ENCODE measurements at places on chromosomes 3 and 15. TPM values are rescaled to one million over a fixed set of nuclear protein-coding genes. Genes with fewer than 3 reads are reported as not detected.
A peak's percentile ranks its signal among the peaks of the same experiment; 100 is the strongest.

Gene HPS3
- 33.4 TPM for total RNA-seq

DNA sequence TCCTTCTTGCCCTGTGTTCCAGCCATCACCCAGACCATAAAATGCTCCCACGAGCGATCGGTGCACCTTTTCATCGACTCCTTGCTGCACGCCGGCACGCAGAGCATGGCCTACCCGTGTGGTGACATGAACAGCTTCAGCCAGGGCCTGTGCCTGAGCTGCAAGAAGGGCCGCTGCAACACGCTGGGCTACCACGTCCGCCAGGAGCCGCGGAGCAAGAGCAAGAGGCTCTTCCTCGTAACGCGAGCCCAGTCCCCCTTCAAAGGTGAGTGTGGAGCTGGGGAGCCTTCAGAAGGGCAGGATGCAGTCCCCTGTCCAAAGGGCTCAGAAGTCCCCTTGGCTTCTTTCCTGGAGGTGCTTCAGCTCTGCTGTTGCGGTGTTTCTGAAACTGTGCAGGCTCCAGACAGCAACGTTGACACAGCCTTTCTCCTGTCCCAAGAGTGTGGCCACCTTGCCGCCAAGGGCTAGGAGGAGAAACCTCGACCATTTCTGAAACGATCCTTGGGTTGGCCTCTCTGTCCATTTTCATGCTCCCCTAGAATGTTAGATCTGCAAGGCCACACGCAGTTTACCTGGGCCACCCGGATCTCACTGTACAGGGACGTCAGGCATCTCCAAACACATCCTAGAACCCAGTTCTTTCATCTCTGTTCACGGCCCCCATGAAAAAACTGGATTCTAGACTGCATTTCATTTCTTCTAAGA, 116.7 kb downstream of the LIPC start:
- no peak for DNase-seq

GRCh38 chr3:138774529-138775253, 60.0 kb downstream of the PIK3CB start:
- DNase-seq = peak; percentile 100

DNA sequence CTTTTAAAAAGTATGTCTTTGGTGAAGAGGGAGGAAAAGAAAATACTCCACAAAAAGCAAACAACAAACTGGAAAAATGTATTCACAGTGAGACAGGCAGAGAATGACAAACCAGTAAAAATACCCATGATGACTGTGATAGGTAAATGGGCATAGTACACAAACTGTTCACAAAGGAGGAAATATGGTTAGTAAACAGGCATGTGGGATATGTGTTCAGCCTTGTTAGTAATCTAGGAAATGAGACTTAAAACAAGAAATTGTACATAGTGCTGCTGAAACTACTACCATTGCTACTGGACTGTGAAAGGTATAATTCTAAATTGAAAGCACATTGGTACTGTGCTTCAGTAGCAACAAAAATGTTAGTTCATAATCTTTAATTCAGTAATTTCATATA, 50.1 kb downstream of the UBE2E2 start:
- DNase-seq = no peak

Gene CSTA
- total RNA-seq = 7.9 TPM

- DNase-seq = peak; percentile 21
Measured at GRCh38 chr3:113634782-113635474, 61.5 kb downstream of the USF3 start.

DNA sequence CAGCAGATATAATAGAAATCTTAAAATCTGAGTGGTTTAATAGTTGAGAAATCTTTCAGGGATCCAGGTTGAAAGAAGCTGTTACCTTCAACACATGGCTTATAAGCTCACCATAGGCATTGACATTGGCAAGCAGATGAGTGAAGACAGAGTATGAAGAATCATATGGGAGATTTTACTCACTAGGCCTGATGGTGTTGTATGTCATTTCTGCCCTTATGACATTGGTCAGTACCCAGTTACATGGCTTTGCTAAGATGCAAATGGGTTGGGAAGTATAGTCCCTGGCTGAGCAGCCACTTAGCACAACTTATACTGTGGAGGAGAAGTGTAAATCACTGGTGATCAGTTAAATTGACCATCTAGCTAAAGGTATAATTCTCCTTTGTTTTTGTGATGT, 5.9 kb downstream of the TFG start:
- no peak for DNase-seq

- DNase-seq = no peak
Measured at GRCh38 chr3:26807272-26807671, 184.7 kb downstream of the LRRC3B start.

GRCh38 chr15:75065851-75066509, 42.6 kb downstream of the PPCDC start:
- DNase-seq = no peak

Gene TCAIM
- 29.3 TPM for total RNA-seq

DNA sequence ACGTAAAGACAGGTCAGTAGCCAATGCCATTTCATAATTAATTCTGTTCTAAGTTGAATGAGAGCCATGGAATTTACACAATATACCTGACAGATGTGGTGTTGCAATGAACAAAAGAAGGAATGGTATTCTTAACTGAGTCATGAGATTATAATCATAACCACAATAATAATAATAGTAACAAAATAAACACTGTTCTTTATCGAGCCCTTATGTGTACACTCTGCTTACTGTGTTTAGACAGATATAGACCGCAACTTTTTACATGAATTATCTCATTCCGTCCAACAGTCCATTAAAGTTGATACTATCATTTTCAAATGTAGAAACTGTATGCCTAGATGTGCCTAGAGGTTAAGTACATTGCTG, 28.2 kb upstream of the SCAANT1 start:
- peak; percentile 80 for DNase-seq

- DNase-seq = peak; percentile 70
Measured at GRCh38 chr3:1082108-1082507, 10.7 kb upstream of the CNTN6 start.

Gene CFAP100
- total RNA-seq = not detected

GRCh38 chr3:184237211-184237610, 7.8 kb downstream of the VWA5B2 start:
- no peak for DNase-seq

- DNase-seq = peak; percentile 53
Measured at GRCh38 chr15:60396100-60396499, 1.7 kb downstream of the ANXA2 start.

DNA sequence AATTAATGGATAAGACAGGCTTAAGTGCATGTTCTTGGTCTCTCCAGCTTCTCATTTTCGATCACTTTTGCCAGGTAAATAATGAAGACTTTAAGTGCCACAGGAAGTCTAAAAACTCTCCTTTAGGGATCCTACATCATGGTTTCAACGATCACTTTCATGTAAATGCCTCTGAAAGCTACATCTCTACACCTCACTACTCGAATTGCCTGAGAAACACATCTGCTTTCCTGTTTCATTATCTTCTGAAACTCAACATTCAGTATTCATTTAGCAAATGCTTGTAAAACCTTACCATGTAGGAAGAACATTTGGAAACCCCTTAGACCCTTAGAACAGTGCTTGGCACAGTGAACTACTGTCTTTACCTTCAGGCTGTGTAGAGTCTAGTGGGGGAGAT, 16.2 kb downstream of the THAP10 start:
- DNase-seq = no peak

GRCh38 chr3:31919528-31919927, 61.5 kb downstream of the OSBPL10 start:
- DNase-seq = no peak

DNA sequence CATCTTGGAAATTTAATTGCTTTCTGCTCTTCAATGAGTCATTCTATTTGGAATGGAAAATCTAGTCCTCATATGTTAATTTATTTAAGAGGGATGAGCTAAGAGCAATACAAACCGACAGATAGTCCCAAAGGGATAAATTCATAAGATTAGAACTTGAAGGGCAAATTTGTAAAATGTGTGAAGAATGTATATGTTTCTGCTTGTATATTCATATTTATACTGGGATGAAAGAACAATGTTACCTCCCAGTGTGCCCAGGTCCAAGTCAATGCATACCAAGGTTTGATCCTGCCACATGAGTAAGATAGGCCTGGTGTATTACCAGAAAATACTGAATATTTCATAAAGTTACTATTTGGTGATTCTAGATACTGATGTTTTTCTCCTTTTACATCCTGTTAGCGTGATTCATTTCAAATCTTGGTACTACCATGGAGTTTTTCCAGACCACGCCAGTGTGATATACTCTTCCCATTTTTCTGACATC, 255.6 kb upstream of the SEMA6D start:
- DNase-seq = no peak

DNA sequence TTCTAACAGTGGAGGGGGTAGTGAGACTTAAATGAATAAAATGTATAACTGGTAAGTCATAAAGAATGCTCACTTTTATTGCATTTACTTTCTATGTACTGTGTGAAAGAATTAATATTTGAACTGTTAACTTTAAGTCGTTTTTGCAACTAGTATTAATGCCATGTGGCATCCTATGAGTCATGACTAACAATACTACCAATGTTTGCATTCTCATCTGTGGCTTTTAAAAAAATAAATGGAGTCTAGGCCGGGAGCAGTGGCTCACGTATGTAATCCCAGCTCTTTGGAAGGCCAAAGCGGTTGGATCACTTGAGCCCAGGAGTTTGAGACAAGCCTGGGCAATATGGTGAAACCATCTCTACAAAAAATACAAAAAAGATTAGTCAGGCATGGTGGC, 5.2 kb downstream of the C3orf49 start:
- DNase-seq = peak; percentile 76

- DNase-seq = no peak
Measured at GRCh38 chr3:126008219-126008618, 39.2 kb downstream of the ROPN1B start.

DNA sequence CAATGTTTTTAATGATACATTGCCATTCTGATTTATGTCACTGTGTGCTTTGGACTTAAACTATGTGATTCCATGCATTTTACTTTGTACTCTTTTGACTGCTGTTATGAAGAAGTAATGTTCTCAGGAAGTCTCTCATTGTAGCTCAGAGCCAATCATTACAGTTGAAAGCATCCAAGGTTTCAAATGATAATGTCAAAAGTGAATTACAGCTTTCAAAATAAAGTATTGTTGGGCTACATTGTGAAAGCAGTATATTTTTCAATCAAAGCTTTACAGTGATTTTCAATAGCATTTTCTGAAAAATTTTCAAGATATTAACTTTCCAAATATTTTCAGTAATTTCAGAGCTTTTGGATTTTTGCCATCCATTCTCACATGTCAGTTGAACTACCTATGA, 243.6 kb downstream of the ZIC4 start:
- no peak for DNase-seq

Gene HESX1
- 0.99 TPM for total RNA-seq

DNA sequence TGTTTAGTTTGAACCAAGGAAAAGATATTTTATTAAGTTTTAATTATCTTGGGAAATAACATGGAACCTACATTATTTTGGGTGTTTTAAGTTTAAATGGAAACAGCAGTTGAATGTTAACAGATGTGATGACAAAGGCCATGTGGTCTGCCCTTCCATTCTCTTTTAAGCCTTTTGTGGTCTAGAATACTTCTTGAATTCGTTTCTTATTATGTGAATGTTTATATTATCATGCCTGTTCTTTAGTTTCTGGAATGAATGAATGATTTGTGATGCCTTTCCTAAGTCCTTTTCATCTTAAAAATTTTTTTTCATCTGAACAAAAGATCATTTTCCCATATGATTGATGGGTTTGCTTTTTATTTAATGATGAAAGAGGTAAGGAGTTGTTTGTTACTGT, 44.6 kb downstream of the SNRK start:
- peak; percentile 72 for DNase-seq

Gene IL5RA
- total RNA-seq = not detected

- no peak for DNase-seq
Measured at GRCh38 chr15:50181969-50182218, at the start of gene SLC27A2. Gene SLC27A2 (plus strand): TSS chr15:50182196. CDS start chr15:50182428, 232 bp downstream.

DNA sequence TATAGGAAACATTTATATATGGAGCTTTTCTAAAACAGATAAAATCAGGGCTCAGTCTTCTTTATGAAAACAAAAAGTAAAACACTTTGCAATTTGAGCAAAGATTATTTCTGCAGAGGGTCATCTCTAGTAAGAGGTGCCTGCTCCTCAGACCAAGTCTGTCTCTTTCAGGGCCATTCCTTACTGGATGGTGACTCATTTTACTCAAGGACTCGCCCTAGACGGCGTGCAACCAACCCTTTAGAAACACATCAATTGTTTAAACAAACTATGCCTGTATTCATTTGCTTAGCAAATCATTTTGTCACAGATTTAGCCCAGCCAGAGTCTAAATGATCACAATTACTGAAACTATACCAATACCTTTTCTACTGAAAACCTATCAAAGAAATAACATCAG, 242.8 kb upstream of the ICE2 start:
- DNase-seq = peak; percentile 64

GRCh38 chr15:38512901-38513300, 51.7 kb downstream of the RASGRP1 start:
- no peak for DNase-seq

- DNase-seq = peak; percentile 83
Measured at GRCh38 chr3:8607234-8608040, 37.2 kb downstream of the SSUH2 start.

- DNase-seq = no peak
Measured at GRCh38 chr15:71889385-71889784, 79.0 kb downstream of the NR2E3 start.

DNA sequence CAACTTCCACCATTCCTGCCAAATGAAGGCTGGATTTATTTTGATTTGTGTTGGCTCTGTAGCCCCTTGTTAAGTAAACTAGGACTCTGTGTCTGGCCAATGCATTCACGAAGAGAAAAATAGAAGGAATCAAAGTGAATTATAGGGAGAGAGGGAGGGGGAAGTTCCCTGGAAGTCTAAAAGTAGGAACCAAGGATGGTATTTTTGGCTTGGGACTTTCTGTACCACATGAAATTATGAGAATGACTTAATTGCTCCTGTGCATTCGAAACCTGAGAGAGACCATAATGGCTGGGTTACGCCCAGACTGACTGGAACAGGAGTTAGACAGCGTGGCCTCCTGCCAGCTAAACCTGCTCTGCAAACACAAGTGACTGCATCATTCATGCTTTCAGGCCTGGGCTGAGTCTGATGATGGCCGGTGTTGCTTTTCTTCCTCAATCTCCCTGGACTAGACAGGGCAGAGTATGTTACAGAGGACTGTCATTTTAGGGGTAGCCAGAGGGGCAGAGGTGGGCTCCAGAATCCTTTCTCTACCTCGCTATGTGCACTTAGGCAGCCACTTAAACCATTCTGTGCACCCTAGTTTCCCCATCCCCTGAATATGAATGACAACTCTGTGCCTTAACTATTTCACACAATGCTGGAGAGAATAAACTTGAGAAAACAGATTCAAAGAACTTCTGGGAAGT, 58.9 kb downstream of the MYO1E start:
- peak; percentile 83 for DNase-seq

Gene EPHA6
- under 0.01 TPM for total RNA-seq

Data from fibroblast of lung (primary cell).